ENCODE measurements at places on chromosomes 4 and X.

GRCh38 chrX:106392346-106392745 lies 219.4 kb upstream of the RADX start:
- DNase-seq, result no peak

DNA sequence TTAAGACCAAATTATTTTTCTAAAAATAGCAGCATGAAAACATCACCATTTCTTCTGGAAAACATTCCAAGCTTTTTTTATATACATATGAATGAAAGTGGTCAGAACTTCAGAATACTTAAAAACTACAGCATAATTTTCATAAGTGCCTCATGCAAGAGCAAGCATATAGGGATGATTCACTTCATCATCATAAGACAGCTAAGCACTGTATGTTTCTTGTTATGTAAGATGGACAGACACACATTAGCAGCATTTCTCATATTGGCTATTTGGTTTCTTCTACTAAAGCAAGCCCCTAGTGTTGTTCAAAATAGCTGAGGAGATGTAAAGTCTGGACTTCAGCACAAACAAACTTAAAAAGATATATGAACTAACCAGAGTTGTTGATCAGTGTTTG lies 213.1 kb upstream of the NOCT start:
- DNase-seq, result no peak

- DNase-seq, result no peak
These were observed 1.7 kb upstream of the METTL14 start for GRCh38 chr4:118683513-118683912.

GRCh38 chr4:78777576-78777940 lies 1.4 kb downstream of the BMP2K start:
- DNase-seq, result no peak

DNA sequence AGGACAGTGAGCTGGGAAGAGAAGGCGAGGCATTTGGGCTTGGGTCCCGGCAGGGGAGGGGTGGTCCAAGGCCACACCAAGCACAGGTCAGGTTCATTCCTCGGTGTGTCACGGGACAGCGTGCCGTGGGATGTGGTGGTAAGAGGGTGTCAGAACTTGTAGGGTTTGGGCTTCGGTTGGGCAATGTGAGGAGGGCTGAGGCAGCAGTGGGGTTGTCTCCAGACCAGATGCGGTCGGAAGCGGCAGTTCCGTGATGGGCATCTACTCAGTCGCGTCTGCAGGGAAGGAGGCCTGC lies 22.1 kb downstream of the ADRA2C start:
- no peak for DNase-seq

- peak; percentile 2 for DNase-seq
These were observed 5.2 kb downstream of the TREX2 start for GRCh38 chrX:153440556-153441135.

DNA sequence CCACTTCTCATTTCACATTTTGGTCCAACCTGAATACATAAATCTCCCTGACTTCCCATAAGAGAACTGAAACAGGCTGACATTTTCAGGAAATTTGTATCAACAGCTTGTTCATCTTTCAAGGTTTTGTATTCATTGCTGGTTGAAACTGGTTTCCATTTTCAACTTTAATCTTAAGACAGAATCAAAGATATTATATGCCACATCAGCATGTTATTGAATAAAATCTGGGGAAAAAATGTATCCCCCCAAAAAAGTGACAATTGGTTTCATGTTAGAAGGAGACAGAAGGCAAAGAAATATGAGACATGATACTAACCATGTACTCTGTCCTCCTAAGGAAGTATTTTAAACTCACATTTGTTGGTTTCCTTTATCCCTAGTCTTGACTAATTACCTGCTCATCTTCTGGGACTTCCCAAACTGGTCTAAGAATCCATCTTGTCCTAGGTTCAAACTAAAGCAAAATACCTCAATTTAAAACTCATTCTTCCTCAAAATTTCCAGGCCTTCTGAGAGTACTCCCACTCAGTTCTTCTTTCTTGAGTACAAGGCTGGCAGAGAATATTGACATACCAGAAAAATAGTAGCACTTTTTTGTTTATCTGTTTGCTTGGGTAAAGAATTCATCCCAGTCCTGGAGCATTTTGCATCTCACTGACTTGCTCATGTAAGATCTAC lies 3.1 kb upstream of the ANTXR2 start:
- no peak for DNase-seq

DNA sequence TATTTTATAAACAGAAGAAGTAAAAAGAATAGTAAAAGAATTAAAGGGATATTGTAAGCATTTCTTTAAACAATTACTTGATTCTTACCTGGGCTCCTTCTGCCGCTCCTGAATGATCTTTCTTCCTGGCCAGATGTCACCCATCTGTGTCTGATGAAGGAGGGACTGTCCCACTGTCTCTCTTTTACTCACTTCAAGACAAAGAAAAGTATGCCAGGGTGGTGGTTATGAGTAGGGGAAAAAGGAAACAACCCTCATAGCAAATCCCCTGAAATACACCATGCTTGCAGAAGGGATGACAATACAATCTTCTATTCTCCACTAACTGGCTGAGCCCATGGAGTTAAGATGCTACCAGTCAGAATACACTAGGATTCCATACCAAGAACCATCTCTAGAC lies 31.1 kb downstream of the SYTL4 start:
- no peak for DNase-seq

DNA sequence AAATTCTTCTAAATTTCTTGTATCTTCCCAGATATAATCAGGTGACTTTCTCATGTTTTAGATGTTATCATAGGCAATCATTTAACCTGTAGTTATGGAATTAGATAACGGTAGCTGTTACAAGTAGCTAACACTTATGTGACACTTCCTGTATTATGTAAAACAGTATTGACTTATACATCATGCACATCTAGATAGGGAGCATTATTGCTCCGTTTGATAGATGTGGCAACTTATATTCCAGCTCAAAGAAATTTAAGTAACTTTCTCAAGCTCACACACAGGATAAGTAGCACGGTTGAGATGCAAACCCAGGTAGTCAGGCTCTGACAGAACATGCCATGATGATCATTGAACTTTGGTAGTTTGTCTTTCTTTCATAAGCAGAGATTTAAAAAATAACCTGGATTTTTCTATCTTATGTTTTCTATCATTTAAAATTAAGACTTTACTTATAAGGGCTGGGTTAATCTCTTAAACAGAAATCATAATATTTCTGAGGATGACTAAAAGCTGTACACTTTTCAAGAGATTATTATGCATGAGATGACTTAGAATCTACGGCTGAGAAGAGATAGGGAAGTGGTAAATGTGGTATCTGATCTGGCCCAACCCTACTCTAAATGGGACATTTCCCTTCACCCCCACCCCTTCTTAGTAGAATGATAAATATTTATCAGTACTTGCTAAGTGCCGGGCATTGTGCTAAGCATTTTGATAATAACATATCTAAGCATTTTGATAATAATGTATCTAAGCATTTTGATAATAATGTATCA lies 69.1 kb upstream of the HPGD start:
- DNase-seq, result no peak

GRCh38 chrX:153948002-153948466 lies 3.6 kb upstream of the RENBP start:
- no peak for DNase-seq

- DNase-seq, result no peak
These were observed 171.9 kb upstream of the RBPJ start for GRCh38 chr4:26148927-26149326.

- DNase-seq, result no peak
These were observed 109.6 kb downstream of the ANXA3 start for GRCh38 chr4:78661086-78661690.

DNA sequence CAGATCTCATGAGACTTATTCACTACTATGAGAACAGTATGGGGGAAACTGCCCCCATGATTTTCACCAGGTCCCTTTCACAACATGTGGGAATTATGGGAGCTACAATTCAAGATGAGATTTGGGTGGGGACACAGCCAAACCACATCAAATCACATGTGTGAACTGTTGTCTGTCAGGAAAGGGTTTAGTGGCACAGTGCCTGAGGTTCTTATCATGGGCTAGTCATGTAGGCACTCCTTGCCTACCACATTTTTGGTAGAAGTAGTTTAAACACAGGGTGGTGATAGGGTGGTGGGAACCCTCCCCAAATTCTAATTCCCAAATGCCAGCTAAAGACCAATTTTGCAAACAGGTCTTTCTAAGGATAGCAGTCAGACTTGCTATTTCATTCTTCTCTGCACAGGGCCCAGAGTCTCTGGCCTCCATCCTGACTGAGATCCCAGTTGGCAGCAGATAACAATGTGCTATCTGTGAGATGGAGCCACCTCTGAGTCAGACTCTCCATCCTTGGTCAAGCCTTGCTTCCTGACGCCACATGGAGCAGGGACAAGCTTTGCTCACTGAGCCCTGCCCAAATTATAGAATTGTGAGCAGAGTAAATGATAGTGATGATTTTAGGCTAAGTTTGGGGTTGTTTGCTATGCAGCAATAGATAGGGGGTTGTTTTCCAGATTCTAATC lies 33.5 kb upstream of the SETD7 start:
- DNase-seq, result no peak

DNA sequence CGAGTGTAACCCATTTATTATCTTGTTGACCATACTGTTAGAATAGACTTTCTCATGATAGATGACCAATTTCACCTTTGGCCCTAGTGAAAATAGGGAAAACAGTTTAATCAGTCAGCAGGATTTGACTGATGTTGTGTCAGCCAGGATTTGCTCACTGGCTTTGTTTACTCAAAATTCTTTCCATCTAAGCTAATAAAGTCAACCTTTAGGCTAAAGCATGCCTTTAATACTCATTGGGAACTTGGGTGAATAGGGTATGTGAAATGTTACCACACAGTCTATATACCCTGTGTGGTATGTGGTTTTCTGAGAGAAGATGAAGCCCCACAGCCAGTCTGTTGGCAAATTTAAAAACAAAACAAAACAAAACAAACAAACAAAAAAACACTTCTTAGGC lies 18.7 kb upstream of the SPANXB1 start:
- no peak for DNase-seq

DNA sequence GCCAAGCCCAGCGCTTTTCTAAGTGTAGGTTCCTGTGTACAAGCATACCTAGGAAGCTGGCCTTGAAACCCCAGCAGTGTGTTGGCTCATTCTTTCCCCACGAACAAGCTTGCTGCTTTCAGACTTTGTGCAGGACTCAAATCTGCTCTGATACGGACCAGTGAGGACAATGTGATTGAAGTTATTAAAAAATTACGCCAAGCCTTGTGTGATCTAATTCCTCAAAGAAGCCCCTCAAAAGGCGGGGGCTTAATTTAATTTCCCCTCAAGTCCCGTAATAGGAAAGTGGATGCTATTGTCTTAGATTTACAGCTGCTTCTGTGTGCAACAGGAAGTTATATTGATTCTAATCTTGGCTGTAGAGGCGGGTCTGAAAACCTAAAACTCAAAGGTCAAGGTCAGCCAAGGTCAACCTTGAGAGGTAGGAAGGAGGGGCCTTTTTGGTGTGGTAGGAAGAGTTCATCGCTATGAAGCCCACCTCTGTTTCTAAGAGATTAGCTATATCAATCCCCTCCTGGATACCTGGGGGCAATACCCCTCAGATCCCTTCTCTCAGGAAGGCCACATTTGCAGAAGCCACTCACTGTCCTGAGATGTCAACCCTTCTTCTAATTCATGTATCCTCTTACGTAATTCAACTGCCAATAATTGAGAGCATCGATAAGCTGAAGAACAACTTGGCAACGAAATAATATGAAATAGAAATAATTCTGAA lies 45.1 kb downstream of the TBC1D9 start:
- DNase-seq, result no peak

GRCh38 chrX:110081740-110082139 lies 78.8 kb downstream of the TMEM164 start:
- DNase-seq, result no peak

GRCh38 chr4:56085275-56085674 lies 136.5 kb downstream of the CEP135 start:
- no peak for DNase-seq

GRCh38 chr4:88244816-88245579 lies 39.4 kb downstream of the PPM1K start:
- DNase-seq, result no peak

GRCh38 chrX:151789179-151789800 lies 54.7 kb downstream of the CNGA2 start:
- DNase-seq, result no peak

DNA sequence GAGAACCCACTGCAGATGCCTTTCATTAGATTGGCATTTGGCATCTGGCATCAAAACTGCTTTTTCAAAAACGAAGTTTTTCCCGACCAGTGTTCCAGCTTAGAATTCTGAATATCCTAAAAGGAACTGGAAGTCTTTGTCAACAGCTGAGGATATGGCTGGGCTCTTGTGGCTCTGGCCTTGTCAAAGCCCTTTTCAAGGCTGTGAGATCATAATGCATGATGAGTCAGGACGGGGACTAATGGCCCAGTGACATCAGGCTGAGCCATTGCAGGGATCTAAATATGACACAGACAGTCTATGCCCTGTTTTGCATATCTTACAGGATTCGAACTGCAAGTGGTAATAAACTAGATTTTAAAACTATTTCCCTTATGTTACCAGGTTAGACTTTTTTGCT lies 306.4 kb downstream of the PTTG2 start:
- no peak for DNase-seq

- no peak for DNase-seq
These were observed 18.4 kb upstream of the CTSO start for GRCh38 chr4:155972098-155972497.

GRCh38 chr4:41967392-41967791 lies 14.2 kb upstream of the DCAF4L1 start:
- DNase-seq, result no peak

DNA sequence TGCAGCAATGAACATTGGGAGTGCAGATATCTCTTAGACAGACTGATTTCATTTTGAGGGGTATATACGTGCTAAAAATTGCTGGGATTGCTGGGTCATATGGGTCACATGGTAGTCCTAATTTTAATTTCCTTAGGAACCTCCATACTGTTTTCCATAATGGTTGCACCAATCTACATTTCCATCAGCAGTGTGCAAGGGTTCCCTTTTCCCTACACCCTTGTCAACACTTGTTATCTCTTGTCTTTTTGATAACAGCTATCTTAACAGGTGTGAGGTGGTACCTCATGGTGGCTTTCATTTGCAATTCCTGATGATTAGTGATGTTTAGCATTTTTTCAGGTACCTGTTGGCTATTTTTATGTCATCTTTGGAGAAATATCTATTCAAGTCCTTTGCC lies 57.0 kb downstream of the GPC3 start:
- no peak for DNase-seq

GRCh38 chrX:124518885-124519284 lies 172.5 kb downstream of the SH2D1A start:
- DNase-seq, result no peak

GRCh38 chr4:145524552-145524951 lies 42.9 kb downstream of the SMAD1 start:
- no peak for DNase-seq

GRCh38 chr4:17090063-17090462 lies 191.6 kb upstream of the LDB2 start:
- no peak for DNase-seq
